ENCODE measurements at places on chromosomes 7 and 10.

DNA sequence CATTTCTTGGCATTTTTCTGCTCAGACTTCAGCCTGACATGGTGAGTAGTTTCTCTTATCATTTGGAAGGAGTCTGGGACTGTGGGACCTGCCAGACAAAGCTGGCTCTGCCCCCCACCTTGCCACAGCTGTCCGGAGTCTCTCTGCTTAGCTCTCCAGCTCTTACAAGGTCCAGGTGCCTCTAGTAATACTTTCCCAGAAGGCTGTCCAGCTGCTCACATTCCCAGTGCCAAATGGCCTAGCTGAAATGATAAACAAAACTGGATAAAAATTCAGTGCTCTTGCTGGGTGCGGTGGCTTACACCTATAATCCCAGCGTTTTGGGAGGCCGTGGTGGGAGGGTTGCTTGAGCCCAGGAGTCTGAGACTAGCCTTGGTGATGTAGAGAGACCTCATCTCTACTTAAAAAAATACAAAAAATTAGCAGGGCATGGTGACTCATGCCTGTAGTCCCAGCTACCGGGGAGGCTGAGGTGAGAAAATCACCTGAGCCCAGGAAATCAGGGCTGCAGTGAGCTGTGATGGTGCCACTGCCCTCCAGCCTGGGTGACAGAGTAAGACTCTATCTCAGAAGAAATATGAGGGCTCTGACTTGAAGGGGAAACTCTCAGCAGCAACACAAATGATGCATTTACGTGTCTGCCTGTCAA is 86.8 kb downstream of the C10orf90 start:
- no peak for DNase-seq

GRCh38 chr7:156005202-156005691 is 193.0 kb upstream of the SHH start:
- DNase-seq: no peak

- peak; percentile 9 for DNase-seq
Observed at GRCh38 chr7:81187753-81188152, 268.9 kb upstream of the SEMA3C start.

GRCh38 chr7:107836237-107837144 is 33.5 kb upstream of the SLC26A3 start:
- no peak for DNase-seq

DNA sequence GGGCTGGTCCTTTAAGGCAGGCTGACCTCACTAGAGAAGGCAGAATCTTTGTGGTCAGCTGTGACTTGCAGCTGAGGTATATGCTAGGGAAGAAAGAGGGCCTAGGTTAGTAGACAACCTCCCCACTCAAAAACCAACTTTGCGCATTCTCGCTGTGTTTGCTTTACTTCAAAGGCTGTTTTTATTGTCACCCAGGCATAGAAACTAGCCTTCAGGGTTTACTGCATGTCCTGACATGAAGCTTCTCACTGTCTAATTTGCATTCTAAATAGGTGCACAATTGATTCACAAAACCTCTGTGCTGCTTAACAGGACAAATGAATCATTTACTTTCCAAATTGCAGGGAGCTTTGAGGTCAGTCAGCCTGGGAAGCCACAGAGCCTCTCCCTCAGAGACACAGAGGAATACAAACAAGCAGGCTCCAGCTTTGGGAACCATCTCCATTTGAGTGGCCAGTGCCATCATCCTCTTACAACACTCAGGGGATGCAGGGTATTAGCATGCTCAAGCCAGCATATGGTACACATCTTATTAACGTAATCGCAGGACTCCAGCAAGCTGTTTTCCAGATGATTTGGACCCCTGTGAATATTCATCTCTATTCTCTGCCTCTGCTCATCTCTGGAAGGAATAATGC is 596.4 kb upstream of the GHITM start:
- no peak for DNase-seq

- no peak for DNase-seq
Observed at GRCh38 chr10:3353235-3353634, 180.7 kb upstream of the PITRM1 start.

DNA sequence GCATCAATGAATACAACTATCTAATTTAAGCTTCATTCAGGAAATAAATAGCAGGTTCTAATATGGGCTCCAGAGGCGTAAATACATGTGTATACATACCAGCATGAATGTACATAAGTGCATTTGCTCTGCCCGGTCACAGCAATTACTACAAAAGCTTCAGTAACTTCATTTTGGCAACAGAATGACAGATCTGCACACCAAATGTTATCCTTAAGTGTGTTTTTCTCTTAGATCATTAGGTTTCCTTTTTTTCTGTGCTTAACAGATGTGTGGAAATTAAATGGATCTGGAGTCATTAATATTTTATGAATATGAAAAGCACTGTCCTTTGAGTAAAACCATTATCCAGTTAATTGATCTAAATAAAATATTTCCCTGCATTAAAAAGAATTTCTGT is 159.0 kb upstream of the MEOX2 start:
- DNase-seq: no peak

DNA sequence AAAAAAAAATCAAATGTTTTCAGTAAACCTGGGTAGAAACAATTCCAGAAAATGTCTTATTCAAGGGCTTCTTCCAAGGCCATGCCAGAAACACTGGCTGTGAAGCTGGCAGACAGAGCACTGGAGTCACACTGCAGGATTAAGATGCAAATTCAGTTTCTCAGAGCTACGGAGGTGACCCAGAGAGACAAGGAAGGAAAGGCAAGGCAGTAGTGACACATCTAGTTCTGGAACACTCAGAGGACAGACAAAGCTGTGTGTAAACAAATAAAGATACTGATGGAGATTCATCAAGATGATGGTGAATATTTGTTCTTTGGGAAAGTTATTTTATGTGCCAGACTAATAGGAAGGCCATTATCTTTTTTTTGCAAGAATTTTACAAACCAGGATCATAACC is 608.3 kb upstream of the C7orf33 start:
- DNase-seq: no peak

DNA sequence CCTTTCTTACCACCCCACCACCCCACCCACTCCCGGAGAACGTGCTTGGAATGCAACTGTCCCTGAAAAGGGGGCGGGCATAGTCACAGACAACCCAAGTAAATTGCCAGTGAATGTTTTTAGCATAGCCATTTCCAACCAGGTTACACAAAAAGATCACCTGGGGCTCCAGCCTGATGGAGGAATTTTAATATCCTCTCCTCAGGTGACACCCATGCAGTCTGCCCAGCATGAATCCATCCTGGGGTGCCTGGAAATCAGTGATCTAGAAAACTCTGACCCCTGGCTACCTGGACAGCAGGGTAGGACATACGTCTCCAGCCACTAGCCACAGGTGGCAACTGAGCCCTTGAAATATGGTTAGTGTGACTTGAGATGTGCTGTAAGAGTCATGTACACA is 61.1 kb downstream of the SORBS1 start:
- no peak for DNase-seq

- no peak for DNase-seq
Observed at GRCh38 chr10:78567680-78568455, 500.9 kb upstream of the ZMIZ1 start.

DNA sequence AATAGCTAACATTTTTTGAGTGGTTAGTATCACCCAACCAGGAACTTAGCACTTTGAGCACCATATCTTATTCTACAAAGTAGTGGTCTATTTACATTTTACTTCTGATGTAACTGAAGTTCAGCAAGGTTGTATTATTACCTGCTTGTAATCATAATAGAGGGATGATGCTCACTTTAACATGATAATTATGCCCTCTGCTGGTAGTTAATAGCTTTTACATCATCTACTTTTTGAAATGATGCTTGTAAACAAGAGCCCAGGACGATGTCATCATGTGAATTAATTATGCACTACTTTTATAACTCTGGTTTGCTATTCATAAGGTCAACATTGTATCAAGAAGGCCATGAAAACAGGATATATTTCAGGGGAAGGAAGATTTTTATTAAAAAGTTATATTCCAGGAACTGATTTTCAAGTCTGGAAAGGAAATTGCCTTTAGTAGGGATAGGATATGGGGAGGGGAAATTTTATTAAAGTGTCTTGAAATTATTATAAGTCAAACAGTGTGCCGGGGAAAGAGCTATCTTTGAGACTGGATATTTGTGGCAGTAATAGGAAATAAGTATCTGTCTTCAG is 80.3 kb upstream of the SCIN start:
- peak; percentile 24 for DNase-seq

GRCh38 chr10:517241-517830 is 172.1 kb downstream of the DIP2C start:
- no peak for DNase-seq

- DNase-seq: no peak
Observed at GRCh38 chr10:30562787-30563186, 66.8 kb downstream of the LYZL2 start.

GRCh38 chr10:62850646-62851045 is 34.5 kb upstream of the EGR2 start:
- no peak for DNase-seq

DNA sequence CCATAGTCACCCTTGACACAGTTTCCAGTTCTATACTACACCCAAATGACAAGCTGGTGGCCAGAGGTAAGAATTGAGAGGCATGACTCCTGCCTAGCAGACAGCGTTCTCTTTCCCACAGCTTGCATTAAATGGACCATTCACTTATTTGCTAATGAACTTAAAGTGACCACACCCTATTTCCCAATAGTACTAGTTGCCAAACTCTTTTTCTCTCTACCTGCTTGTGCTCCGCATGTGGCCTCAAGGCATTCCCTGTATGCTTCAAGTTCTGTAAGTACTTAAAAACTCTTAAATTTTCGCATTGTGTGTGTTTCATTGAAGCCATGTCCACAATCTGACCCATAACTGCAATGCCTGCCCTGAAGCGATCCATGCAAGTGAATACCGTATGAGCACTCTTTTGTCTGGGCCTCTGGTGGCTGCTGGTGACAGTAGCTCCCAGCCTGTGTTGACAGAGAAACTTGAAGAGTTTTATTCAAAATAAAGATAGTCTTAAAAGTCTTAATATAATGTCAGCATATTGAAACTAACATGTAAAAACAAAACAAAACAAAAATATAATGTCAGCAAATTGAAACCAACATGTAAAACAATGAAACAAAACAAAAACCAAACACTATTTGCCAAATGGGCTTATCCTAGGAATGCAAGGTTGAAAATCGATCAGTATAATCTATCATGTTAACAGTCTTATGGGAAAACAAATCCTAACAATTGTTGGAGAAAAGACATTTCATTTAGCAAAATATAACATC is 73.6 kb downstream of the CCSER2 start:
- no peak for DNase-seq

DNA sequence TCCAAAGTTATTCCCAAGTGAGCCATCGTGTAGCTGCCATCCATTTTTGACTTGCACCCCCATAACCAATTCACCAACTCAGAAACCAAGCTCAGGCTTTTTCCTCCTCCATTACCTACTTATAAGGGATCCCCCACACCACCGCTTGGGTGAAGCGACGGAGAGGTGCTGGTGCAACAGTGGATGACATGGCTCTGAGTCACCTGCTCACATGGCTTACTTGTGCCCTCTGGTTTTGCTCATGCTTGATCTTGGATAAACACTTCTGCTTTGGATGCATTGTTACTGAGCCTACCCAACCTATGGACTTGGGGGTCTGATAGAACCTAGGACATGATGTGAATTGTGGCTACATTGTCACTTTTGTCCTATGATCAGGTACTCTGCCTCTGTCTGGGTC is 12.0 kb upstream of the AKR1B1 start:
- peak; percentile 50 for DNase-seq

GRCh38 chr10:5895365-5895764 is 5.3 kb downstream of the FBH1 start:
- DNase-seq: no peak

DNA sequence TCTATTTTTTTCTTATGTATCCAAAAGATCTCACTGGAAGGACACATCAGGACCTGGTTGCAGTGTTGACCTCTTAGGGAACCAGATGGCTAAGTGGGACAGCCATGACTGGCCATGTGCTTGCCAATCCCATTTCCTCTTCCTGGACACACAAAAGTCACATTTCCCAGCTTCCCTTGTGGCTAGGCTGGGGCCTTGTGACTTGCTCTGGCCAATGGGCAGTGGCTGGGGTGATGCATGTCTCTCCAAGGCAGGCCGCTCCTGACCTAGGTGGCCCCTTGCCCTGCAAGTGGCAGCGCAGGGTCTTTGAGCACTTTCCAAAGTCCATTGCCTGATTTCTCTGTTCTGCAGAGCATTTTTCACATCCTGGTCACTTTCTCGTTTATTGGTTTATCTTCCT is 41.7 kb upstream of the HSPA12A start:
- no peak for DNase-seq

DNA sequence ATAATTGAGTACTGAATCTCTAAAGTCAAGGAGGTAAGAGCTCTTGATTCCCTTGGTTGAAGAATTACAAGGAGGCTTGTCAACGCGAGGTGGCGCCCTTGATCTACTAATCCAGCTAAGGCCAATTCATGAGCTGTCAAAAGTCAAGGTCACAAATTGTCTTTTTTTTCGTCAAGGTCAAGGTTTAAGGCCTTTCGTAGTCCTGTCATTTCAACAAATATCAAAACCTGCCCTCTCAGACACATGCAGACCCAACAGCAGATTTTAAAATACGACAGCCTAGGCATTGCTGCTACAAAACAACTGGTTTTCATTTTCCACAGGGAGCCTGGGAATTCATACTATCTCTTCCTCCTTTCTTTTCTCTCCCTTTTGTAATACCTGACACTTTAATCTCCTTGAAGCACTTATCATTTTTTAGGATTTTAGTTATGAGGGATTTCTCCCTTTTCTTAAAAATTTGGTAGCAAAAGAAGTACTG is 3.6 kb downstream of the HOXA13 start:
- no peak for DNase-seq

DNA sequence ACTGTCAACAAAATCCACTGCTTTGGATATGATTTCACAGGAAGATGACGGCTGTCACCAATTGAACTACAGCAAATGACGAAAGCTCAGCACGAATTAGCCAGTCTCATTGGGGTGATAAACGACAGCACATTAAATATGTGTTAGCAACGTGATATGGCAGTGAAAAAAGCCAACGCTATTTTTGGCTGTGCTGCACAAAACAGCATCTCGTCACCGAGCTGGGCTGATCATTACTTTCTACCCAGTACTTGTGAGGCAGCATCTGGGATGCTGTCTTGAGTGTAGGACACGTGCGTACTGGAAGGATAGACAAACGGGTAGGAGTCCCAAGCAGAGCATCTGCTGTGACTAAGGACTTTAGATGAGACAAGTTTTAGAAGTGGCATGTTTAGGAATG is 138.3 kb downstream of the EXOC4 start:
- no peak for DNase-seq

DNA sequence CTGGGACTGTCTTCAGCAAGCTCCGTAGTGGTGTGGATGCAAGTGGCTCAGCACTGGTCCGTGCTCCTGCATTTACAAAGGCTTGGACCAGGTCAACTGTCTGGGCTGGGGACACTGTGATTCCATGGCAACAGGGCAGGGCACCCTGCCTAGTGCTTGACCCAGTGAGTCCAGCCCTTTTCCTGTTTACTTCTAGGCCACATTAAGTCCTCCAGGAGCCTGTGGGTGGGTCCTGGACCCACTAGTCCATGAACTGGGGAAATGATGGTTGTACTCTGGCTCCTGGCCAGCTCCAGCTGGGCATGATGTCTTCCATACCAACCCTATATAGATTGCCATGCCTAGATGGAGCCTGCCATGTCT is 152.0 kb downstream of the RPS24 start:
- no peak for DNase-seq

Data from AG20443 (cell line).